ENCODE measurements at places on chromosomes 6 and 20.

DNA sequence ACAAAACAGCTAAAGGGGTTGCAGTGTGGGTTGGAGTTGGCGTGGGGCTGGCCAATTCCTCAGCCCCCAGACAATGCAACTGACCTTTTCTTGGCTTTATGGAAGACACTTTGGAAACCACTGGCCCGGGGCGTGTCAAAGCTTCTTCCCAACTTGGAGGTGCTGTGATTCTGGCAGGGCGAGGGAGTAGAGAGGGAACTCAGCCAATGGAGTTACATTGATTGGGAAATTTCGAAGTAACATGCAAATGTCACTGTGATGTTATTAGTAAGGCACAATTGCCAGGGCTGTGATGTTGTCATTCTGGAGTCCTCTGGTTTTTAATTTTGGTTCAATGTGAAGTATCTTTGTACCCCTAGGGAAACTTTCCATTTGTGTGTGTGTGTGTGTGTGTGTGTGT is 41.5 kb upstream of the EPB41L1 start:
- no peak for DNase-seq

GRCh38 chr6:81847866-81848265 is 95.4 kb upstream of the TENT5A start:
- no peak for DNase-seq

DNA sequence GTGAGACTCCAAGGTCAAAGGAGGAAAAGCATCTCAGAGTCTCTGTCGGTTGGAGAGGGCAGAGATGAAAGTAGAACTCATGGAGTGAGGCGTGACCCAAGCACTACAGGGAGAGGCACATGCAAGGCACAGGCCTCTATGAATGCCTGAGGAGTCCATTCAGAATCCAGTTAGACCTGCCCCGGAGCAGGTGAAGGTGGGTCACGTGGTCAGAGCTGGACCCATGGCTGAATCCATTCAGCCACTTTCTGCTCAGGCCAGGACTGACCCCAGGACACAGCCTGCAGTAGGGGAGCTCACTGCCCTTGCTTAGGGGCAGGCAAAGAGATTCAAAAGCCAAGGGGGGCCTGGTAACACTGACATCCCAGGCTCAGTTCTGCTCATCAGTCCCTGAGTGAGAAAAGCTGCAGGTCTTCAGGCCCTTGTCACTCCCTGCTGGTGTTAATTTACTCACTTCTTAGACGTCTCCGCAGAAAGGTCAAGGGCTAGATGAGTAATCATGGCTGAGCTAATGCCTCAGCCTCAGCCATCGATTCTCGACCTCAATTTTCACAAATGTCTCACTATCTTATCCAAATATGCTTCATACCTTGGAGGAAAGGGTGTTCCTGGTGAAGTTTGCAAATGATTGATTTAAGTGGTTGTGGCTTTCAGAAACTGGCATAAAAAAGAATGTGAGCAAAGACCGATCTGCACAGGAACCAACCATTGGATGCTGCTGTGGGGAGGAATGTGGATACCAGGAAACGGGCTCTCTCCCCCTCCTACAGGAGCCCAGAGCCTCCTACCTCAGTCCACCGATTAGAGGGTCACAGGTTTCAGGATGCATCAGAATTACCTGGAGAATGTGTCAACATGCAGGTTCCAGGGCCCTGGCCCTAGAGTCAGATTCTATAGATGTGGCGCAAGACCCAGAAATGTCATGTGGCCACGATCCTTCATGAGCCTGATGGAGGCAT is 584.4 kb downstream of the PTPRT start:
- DNase-seq, result no peak

DNA sequence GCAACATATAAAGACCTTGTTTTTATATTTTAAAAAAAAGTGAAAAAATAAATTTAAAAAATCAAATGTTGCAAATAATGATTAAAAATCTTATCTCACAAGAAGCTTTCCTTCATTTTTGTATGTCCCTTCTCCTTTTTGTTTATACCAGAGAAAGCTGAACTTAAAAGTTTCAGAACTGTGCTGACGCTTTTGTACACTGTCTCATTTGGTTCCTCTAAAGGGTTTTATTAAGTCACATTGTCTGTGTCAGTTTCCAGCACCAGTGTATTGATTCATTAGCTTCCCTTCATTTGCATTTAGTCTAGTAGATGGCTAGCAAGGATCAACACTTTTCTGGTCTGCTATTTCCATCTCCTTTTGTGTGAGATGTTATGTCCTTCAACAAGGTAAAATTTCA is 6.7 kb downstream of the PCED1A start:
- no peak for DNase-seq

DNA sequence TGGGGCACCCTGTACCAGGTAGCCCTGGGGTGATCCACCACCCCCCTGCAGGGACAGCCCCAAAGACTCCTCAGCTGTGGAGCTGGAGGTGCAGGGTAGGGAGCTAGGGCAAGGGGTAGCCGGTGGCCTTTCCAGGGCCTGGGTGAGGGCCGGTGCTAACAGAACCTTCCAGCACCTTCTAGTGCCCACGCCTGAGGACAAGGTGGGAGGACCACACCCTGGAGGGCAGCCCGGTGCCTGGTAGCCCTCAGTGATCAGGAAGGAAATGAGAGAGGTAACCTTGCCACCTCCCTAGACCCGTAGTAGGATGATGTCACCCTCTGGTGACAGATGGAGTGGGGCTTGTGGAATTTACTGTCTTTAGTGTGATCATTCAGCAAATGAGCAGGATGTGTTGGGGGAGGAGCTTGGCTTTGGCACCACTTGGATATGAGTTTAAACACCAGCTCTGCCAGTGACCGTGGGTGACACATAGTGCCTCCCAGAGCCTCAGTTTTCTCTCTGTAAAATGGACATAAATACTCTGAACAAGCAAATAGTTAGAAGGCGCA is 187.7 kb downstream of the NFATC2 start:
- no peak for DNase-seq

GRCh38 chr6:141097471-141097870 is 1035.3 kb upstream of the GJE1 start:
- no peak for DNase-seq

- peak; percentile 62 for DNase-seq
Observed at GRCh38 chr20:4813863-4814695, 92.4 kb downstream of the PRND start.

Measured in T follicular helper cell (primary cell).